ENCODE measurements at places on chromosomes 16 and 17. TPM values are rescaled to one million over a fixed set of nuclear protein-coding genes. Genes with fewer than 3 reads are reported as not detected.

DNA sequence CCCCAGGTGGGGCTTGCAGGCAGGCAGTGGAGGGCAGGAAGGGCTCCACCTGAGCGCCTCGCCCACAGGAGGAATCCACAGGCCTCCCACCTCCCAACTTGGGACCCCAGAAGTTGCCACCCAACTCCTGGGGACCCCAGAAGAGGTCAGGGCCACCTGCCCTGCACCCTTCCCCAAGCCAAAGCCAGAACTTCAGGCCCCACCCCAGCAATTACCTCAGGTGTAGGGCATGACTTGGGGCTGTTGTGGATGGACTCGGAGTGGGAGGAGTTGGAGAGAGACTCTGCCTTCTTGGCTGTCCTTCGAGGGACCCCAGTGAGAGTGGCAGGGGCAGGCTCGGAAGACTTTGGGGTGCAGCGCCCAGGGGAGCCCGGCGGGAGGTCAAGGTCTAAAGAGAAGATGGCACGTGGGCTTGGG is 10.5 kb downstream of the TSPOAP1 start:
- DNase-seq: no peak
- peaks cover 50% of the 10 kb centered on the region for H3K36me3 ChIP-seq
- H3K27me3 ChIP-seq: no peaks in the 10 kb centered on the region

GRCh38 chr17:82228842-82229697 is at the start of gene SLC16A3:
Gene SLC16A3, plus strand, starts transcription at chr17:82229042. Its CDS starts 6,967 bp downstream, at chr17:82236009.
- H3K4me3 ChIP-seq: peak within 1 kb of the TSS; percentile 75
- peak within 1 kb of the TSS; percentile 89 for H3K27ac ChIP-seq
- peaks cover 45% of the 10 kb centered on the region for H3K4me1 ChIP-seq
- H3K27me3 ChIP-seq: peaks cover 5% of the 10 kb centered on the region

Gene MED13
- 51.7 TPM for total RNA-seq

Gene RNU2-1
- not detected for total RNA-seq

GRCh38 chr17:5631958-5632590 is 47.8 kb upstream of the NLRP1 start:
- no peak overlapping the region for H3K27ac ChIP-seq
- DNase-seq: no peak
- H3K4me3 ChIP-seq: no peak overlapping the region
- H3K36me3 ChIP-seq: no peaks in the 10 kb centered on the region
- no peaks in the 10 kb centered on the region for H3K27me3 ChIP-seq

DNA sequence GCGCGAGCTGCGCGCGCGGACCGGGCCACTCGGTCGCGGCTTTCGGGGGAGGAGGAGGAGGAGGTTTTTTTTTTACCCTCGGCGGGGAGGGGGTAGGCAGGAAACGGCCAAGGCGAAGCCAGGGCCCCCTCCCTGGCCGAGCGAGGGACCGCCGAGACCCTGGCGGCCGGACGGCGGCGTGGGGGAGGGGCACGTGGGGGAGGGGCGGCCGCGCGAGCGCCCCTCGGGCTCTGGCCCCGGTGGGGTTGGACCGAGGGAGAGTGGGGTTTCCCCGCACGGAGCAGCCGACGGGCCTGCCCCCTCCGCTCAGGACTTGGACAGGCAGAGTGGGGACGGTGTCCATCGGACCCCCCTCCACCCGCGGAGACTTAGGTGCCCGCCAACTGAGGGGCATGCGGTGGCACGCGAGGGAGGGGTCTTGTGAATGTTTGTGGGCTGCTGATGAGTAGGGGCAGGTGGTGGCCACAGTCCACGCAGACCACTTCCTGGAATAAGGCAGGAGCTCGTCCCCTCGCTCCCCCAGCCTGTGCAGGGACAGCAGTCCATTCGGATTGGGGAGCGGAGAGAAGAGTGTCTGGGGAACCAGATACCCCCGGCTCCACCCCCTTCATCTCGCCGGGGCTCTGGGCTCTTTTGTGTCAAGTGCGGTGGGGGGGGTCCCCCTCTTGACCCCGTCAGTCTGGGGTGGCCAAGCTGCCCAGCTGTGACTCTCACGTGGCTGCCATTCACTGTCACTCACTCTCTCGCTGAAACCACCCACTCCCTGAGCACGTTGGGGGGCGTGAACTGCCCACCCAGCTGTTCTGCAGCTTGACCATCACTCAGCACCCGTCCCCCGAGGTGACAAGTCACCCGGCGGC is 3.0 kb upstream of the CHD3 start:
- H3K27ac ChIP-seq: peak overlapping the region; percentile 96
- H3K36me3 ChIP-seq: peaks cover 3% of the 10 kb centered on the region
- H3K4me3 ChIP-seq: peak overlapping the region; percentile 84

GRCh38 chr16:3964686-3965290 is 84.3 kb upstream of the CREBBP start:
- H3K36me3 ChIP-seq: peaks cover 27% of the 10 kb centered on the region
- no peaks in the 10 kb centered on the region for H3K27me3 ChIP-seq
- no peak for DNase-seq
- H3K4me1 ChIP-seq: peaks cover 22% of the 10 kb centered on the region

GRCh38 chr16:84410361-84411138 is 42.2 kb downstream of the ATP2C2 start:
- no peak overlapping the region for H3K27ac ChIP-seq
- H3K36me3 ChIP-seq: no peaks in the 10 kb centered on the region
- H3K4me3 ChIP-seq: no peak overlapping the region

DNA sequence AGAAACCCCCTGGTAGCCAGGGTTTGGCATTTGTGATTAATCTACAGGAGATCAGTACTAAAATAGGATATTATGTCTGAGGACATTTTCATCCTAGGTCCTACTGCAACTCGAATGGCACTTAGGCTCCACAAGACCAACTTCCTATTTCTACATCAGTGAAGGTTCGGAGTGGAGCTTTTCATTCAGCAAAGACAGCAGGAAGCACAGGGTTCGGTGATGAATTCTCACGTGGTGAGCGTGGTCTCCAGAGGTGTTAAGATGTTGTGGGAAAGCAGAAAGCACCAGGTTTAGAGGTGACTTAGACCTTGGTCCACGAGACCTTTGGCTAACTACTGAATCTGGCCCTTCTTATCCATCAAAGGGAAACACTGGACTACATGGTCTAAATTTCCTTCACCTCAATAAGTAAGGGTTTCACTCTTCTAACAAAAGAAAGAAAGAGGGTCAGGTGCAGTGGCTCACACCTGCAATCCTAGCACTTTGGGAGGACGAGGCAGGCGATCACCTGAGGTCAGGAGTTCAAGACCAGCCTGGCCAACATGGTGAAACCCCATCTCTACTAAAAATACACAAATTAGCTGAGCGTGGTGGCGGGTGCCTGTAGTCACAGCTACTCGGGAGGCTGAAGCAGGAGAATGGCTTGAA is 13.9 kb upstream of the HELZ start:
- no peaks in the 10 kb centered on the region for H3K4me1 ChIP-seq
- H3K27ac ChIP-seq: no peak overlapping the region

Gene HOXB4
- 4.6 TPM for total RNA-seq

DNA sequence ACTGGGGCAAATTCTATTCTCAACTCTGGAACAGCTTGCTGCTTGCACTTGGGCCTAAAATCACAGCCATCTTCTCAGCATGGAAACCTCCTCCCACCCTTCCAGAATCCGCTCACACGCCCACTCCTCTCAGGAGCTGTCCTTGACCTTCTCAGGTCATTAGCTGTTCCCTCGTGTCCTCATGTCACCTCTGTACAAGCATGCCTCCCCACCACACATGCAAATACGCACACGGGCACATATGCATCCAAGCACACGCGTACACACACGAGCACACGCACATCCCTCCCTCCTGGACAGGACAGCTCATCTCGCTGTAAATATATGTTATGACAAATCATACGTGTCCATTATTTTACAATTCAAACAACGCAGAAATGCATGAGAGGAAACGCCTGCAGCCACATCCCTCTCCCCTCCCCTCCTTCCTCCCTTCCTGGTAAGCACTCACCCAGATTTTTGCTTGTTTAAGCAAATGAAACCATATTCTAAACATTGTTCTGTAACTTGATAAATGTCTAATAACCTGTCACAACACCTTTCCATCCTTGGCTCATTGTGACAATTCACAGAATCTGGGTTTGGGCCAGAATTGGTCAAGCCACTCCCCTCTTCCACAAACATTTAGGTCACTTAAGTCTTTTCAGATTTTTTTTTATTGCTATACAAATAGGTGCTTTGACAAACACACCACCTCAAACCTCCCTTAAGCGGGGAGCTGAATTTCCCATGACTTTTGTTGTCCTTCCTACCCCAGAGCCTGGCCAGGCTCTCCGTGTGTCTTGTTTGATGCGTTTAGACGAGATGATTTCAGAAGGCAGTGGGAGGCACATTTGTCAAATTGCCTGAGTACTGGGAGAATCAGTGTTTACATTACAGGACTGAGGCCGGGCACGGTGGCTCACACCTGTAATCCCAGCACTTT is 41.7 kb downstream of the DNAH17 start:
- DNase-seq: no peak
- no peak overlapping the region for H3K4me3 ChIP-seq

DNA sequence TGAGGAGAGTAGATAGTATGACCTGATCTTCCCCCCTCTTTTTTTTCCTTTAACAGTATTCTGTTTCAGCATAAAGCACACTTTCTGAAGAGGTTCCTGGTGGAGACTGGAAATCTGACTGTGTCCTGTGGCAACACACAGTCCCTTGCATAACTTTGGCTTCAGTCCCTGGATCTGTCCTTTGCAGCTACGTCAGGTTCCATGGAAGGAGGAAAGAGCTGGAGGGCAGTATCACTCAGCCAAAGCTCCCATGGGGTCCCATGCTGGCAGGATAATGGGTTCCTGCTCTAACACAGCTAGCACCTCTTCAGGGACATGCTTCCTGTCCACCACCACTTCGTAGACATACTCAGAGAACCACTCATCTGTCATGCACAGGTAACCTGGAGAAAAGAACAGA is 13.3 kb upstream of the SLC6A4 start:
- peaks cover 3% of the 10 kb centered on the region for H3K4me1 ChIP-seq
- no peak for DNase-seq
- peaks cover 23% of the 10 kb centered on the region for H3K36me3 ChIP-seq
- H3K27ac ChIP-seq: no peak overlapping the region

DNA sequence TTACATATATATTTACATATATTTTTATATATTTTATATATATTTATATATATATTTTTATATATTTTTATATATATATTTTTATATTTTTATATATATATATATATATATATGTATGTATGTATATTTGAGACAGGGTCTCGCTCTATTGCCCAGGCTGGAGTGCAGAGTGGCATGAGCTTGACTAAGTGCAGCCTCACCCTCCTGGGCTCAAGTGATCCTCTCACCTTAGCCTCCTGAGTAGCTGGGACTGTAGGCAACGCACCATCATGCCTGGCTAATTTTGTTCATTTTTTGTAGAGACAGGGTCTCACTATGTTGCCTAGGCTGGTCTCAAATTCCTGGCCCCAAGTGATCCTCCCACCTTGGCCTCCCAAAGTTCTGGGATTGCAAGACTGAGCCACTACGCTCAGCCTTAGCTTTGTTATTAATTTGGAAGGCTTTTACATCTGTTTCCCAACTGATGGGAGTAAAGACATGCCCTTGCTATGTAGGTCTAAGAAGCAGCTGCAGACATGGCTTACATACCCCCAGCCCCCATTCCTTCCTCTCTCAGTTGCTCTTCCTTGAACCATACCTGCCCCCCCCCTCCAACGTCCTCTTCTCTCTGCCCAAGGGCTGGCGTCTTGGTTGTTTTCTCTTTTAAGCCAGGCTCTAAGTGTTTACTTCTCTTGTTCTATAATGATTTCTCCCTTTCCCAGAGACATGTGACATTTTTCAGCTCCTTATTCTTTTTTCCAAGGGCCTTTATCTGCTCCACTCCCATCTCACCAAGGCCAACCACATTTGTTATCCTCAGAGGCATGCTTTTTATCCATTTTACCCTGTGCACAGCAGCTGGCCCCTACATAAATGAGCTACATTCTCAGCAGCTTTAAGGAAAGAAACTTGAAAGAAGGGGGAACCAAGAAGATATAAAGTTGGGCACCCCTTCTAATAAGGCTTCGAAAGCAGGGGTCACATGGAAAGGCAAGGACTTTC is 64.2 kb upstream of the ATF7IP2 start:
- no peak overlapping the region for H3K4me3 ChIP-seq
- no peak overlapping the region for H3K27ac ChIP-seq
- no peaks in the 10 kb centered on the region for H3K27me3 ChIP-seq
- H3K4me1 ChIP-seq: peaks cover 4% of the 10 kb centered on the region

Gene HBQ1
- not detected for total RNA-seq

GRCh38 chr17:10837921-10838320 is at the start of gene PIRT:
Gene PIRT, minus strand, starts transcription at chr17:10838087. Its CDS starts 12,442 bp downstream, at chr17:10825645.
- no peaks in the 10 kb centered on the region for H3K4me1 ChIP-seq
- no peak for DNase-seq
- peaks cover 4% of the 10 kb centered on the region for H3K27me3 ChIP-seq
- H3K36me3 ChIP-seq: no peaks in the 10 kb centered on the region

Gene CD300A
- 1.2 TPM for total RNA-seq

Gene PPP1R1B
- 11.3 TPM for total RNA-seq
